ENCODE measurements at places on chromosomes 6 and 20.

DNA sequence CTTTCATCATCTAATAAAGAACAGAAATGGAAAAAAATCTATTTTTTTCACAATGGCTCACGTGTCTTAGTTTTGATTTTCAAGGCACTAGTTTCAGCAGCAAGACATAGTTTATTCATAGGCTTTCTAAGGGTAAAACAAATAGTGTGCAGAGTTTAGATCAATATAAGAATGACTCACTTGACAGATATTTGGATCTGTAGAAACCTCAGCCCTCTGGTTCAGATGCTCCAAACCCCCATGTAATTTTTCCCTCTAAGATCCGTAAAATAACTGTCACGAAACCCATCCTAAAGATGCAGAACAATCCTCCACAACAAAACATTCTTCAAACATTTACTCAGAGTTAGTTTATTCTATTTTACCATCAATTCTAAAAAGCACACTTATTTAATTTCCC, 43.4 kb downstream of the IYD start:
- no peak for DNase-seq

GRCh38 chr6:4908062-4908461, 95.8 kb downstream of the RPP40 start:
- no peak for DNase-seq

GRCh38 chr6:150535818-150536220, 63.9 kb upstream of the PLEKHG1 start:
- DNase-seq: no peak

- no peak for DNase-seq
Measured at GRCh38 chr20:58224974-58225373, 3.5 kb downstream of the ANKRD60 start.

DNA sequence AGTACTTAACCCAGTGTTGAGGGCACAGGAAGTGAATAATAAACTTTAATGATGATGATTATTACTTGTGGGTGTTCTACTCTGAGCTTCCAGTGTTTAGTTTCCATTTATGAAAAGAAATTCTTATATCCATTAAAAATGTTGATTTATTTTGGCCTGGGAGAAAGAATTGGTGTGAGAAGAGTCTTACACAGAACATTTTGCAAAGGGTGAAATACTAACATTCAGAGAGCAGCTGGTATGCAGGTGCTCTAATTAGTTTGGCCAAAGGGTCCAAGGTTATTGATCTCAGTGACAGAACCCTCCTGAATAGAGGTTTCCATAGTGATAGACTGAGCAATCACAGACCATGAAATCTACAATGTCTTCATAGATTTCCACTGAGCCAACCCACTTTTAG, 4.4 kb downstream of the OSER1 start:
- DNase-seq: no peak
